Stimulated activated CD8-positive, alpha-beta memory T cell treated with anti-CD3 and anti-CD28 coated beads, Interleukin-15, amount 100 ng/mL, for 24 hours (primary cell): ENCODE measurements at places on chromosomes 3 and 15.

DNA sequence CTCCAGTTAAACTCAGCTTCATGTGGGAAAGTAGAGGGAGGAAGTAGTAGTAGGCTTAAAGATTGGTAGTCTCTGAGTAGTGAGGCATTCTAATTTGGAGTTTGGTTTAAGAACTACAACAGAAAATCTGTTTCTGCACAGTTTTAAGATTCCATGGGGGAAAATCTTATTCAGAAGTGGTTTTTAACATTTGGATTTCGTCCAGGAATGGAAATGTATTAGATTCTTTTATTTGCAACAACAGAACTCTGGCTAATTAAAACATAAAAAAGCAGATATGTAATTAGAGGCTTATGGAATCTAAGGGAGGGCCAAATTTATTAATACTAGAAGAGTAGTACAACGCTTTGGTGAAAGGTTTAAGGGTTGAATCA is 36.0 kb downstream of the NECTIN3 start:
- DNase-seq: no peak

GRCh38 chr15:80620931-80621330 is 74.2 kb upstream of the ABHD17C start:
- no peak for DNase-seq

- DNase-seq: no peak
Measured at GRCh38 chr15:68674975-68675374, 96.2 kb downstream of the CORO2B start.

- no peak for DNase-seq
Measured at GRCh38 chr3:124846189-124846588, 41.0 kb downstream of the ITGB5 start.

DNA sequence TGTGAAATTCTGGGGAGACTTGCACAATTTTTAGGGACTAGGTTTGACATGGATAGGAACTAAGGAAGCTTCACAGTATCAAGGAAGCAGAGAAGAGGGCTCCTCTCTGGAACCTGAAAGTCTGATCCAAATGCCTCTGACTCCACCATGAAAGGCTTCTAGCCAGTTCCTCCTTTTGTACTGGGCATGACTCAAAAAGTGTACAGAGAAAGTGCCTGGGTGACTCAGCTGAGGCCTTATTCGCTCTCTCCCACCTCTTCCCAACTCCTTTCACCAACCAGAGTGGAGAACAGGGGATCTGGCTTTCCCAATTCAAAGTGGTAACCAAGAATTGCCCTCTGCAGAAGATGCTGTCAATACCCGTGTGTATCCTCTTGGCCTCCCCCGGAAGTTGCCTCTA is 342.9 kb upstream of the PROK2 start:
- DNase-seq: no peak

DNA sequence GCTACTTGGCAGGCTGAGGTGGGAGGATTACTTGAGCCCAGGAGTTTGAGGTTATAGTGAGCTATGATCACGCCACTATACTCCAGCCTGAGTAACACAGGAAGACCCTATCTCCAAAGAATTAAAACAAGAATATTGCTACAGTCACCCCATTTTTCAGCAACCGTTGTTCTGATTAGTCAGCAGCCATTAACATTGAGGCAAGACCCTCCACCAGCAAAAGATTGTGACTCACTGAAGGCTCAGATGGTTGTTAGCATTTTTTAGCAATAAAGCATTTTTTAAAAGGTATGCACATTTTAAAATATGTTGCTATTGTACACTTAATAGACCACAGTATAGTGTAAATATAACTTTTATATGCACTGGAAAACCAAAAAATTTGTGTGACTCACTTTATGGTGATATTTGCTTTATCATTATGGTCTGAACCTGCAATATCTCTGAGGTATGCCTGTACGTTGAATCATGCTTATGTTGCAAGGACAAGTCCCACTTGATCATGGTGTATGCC is 492.6 kb downstream of the SQOR start:
- no peak for DNase-seq

GRCh38 chr15:45794712-45795439 is 160.0 kb downstream of the SQOR start:
- no peak for DNase-seq
